ENCODE measurements at places on chromosomes 7 and 10.

DNA sequence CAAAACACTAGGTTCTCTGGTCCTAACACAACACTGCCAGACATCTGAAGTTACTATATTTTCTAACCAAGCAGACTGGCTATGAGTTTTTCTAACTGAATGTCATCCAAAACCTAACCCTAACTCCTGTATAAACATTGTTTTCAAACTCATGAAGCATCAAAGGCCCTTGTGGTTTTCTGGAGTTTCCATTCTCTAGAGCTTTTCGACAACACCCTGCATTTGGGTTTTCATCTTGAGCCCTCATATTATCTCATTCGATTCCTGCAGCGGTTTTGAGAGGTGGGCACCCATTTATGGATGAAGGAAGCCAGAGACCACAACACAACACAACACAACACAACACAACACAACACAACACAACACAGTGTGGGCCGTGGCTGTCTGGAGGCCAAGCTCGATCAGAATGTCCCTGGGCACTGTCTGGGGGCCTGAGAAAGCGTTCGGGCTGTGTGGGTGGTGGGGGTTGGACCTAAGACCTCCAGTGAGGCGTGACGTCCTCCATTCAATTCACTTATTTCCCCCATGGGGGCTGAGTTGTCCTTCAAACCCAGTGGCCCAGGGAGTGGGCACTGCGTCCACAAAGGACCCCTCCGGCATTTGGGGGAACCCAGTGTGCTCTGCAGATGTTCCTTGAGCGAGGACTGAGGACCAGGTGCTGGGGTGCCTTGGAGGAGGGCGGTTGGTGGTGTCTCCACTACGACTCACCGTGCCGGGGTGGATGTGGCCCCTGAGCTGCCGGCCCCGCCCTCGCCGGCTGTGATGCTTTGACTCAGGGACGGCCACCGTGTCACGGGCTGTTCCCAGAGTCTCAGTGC, 490.4 kb downstream of the DNAJB6 start:
- no peak for DNase-seq

DNA sequence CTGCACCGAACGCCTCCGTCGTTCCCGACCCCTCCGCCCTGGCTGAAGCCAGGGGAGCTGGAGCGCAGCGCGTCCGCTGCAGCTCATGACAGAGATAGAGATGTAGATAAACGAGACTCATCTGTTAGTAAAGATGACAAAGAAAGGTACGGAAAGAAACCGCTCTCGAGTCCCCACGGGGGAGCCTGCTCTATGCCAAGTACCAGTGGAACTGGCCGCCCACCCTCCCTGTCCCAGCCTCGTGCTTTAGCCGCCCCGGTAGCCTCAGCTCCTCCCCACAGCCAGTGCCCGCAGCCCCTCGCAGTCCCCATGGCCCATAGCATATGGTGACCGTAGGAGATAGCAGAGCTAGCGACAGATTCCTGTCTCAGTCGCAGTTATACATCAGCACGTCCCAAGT, 344.7 kb upstream of the GALNT17 start:
- no peak for DNase-seq

- DNase-seq = peak; percentile 32
Observed at GRCh38 chr10:97916586-97916985, 66.9 kb downstream of the GOLGA7B start.

DNA sequence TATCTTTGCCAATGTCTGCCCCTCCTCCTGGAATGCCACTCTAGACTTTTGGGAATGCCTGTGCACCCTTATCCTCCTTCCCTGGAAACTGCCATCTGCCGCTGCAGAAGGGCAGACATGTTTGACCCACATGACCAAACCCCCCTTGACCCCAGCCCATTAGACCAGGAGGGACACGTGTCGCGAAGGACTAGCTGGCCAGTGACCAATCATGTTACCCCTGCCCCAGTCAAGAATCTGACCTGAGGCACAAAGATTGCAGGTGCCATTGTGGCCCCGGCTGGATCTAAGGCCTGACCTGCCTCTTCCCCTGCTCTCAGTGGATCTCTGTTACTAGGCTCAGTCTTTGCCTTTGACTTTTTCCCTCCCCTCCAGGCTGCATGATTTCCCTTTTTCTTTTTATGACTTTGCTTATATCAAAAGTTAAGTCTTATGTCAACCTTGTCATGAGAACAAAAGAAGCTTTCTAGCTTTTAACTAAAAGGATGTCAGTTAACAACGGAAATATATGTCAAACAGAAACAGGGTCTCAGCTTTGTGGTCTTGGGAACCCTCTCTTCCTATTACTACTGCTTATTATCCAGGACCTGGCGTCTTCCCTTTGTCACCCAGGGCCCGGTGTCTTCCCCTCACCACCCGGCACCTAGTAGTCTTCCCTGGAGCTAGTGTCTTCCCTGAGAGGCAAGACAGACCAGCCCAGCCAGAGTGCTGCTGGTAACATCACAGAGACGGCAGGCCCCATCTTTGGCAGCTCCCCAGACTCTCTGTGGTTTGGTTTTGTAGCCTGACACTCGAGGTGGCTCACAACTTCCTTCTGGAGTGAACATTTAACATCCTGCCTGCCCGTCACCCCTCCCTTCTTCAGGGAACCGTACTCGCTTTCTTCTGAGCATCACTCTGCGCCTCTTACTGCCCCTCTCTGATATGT, 24.4 kb upstream of the PPIF start:
- DNase-seq = peak; percentile 84

- peak; percentile 18 for DNase-seq
Observed at GRCh38 chr10:117942226-117942625, 104.5 kb downstream of the RAB11FIP2 start.

DNA sequence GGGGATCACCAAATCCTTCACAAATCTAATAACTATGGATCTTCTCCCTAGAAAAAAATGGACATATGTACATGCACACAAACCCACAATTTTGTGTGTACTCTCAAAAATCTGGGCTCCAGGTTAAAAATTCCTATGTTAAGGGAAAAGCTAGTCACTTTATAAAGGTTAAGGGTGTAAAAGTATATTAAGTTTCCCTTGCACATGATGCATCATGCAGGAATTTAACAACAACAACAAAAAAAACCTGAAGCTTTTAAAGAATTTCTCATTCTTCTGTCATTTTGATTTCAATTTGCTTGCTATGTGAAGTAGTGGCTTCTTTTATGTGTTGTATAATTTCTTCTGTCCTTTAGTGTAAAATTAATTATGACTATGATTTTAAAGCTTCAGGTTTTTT, 123.7 kb downstream of the CNOT4 start:
- peak; percentile 15 for DNase-seq

DNA sequence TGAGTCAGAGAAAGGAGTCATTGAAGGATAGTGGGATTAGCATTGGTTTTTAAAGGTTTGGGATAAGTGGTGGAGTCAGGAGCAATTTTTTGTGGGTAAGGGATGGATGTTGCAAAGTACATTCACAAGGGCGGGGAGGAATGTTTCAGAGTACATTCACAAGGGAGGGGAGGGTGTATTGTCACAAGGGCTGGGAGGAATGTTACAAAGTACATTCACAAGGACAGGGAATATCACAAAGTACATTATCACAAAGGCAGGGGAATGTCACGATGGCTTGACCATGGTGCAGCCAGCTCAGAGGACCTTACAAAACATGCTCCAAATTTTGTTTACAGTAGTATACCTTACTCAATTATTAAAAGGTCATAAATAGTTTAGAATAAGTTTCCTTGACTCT, 30.3 kb downstream of the C1GALT1 start:
- no peak for DNase-seq

DNA sequence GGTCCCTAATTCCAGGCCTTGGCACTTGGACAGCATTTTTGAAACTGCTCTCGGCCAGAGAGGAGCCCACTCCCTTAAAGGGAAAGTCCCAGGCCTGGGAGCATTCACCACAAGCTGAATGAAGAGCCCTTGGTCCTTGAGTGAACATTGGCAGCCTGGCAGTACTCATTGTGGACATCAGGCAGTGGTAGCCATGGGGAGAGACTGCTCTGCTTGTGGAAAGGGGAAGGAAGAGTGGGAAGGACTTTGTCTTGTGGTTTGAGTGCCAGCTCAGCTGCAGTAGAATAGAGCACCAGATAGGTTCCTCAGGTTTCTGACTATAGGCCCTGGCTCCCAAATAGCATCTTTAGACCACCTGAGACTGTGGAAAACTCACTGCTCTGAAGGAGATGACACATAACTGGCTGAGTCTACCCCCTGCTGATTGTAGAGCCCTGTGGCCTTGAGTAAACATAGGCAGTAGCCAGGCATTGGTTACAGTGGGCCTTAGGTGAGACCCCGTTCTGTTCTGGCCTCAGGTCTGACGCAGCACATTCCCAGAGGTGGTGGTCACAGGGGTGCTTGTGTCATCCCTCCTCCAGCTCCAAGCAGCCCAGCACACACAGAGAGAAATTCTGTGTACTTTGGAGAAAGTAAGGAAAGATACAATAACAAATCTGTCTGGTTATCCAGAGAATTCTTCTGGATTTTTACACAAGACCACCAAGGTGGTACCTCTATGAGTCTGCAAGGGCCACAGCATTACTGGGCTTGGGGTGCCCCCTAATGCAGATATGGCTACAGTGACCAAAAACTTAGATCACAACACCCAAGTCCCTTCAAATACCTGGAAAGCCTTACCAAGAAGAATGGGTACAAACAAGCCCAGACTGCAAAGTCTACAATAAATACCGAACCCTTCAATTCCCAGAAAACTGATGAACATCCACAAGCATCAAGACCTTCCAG, 153.8 kb downstream of the GNAI1 start:
- no peak for DNase-seq

- no peak for DNase-seq
Observed at GRCh38 chr7:125436220-125436619, 506.6 kb upstream of the POT1 start.

DNA sequence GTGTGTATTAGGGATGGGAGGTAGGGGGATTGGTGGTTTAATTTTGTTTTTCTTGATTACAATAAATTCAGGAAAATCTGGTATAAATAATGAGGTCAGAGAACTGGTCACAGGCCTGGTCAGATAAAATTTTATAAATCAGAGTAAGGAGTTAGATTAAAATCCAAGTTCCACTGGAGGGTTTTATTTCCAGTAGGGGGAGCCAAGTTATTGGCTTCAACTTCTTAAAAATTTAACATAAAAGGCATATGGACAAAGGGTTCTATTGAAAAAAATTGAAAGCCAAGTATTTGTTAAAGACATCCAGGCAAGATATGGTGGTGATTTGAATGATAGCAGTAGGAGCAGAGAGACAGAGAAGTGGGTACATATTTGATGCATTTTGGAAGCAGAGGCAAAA, 763.3 kb downstream of the SORCS1 start:
- no peak for DNase-seq

- DNase-seq = no peak
Observed at GRCh38 chr7:24133691-24134090, 150.3 kb upstream of the NPY start.

DNA sequence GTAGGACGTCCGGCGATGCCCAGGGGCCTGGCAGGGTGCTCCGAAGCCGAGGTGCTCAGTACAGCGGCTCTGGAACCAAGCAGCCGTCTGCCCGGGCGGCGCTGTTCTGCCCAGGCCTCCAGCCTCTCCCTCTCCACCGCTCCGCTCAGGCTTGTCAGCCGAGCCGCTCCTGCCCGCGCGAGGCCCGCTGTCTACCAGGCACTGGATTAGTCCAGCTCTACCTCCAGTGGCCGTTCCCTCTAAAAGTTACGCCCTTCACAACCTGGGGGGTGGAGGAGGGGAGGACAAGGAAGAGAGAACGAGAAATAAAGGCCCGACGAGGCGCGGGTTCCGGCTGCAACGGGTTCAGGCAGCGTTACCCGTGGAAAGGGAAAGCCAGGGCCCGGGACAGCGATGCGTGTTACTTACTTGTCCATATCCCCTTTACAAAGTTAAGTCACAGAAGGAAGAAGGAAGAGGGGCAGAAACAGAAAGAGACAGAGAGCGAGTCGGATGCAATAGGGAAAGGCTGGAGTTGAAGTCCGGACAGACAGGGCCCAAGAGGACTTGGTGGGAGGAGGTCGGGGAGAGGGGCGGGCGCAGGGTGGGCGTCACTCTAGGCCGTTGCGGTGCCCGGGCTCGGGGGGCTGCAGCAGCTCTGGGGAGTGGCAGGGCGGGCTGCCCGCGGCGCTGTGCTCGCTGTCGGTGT, 2.8 kb downstream of the SP8 start:
- peak; percentile 58 for DNase-seq

Data from GM03348 (cell line).